ENCODE measurements at places on chromosomes 13 and 19.

DNA sequence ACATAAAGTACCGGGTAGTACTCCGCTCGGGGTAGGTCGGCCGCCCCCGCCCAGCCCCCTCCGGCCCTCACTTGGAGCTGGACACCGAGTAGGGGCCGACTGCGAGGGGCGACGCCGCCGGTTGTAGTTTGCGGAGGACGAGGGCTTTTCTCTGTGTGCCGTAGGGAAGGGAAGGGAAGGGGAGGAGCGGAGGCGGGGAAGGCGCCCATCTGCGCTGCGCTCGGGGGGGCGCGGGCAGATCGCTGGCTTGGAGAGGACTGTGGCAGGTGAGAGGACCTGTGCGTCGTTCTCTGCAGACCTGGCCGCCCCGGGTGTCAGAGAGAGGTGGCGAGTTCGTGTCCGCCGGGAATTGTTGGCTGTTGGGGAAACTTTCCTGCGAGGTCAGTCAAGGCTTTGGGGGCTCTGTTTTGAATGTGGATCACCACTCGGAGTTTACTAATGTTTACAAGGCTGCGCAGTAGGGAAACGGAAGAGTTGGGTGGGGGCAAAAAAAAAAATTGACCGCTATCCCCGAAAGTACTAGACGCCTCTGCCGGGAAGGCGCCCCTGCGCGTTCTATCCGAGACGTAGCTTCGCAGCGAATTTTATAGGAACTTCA, 1.4 kb downstream of the ING1 start:
- peak; percentile 30 for DNase-seq

GRCh38 chr19:17687857-17688784, at the start of gene UNC13A:
TSS of gene UNC13A (minus strand) at chr19:17688354. CDS start at chr19:17688199, 155 bp downstream.
- peak; percentile 46 for DNase-seq

DNA sequence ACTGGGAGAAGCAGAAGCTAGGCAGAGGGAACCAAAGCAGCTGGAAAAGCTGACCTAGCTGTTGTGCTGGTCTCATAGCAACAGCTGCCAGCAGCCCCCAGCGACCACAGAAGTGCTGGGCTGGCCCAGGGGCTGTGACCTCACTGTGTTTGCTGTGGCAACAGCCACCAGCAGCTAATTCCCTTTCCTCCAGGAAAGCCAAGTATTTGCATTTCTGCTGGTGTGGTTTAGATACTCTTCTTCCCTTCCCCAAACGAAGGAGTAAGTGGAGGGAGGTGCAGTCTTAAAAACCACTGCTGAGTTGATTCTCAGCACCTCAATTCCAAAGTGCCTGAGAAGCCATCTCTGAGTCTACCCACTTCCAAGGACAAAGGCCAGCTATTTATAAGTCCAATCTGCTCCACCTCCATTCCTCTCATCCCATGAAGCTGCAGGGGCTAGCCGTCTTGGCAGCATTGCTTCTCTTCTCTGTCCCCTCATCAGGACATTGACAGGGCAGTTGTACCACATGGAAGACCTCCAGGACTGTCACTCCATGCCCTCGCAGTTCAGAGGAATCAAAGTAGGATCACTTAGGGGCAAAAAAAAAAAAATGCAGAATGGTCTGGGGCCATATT, 11.5 kb upstream of the CCDC97 start:
- DNase-seq: peak; percentile 47

DNA sequence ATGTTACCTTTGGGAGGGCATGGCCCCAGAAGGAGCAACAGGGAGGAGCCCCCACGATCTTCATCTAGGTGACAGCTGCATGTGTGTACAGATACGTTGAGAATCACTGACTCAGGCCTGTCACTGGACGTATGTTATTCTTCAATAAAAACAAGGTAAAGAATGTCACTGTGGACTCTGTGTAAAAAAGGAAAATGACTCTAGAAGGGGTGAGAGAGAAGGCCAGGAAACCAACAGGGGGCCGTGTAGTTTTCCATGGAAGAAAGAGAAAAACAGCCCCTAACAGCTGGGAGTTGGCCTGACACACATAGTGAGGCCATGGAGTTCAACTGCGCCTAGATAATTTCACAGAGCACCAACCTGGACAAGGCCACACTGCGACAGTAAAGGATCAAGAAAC, 1.9 kb upstream of the LYPD3 start:
- no peak for DNase-seq

DNA sequence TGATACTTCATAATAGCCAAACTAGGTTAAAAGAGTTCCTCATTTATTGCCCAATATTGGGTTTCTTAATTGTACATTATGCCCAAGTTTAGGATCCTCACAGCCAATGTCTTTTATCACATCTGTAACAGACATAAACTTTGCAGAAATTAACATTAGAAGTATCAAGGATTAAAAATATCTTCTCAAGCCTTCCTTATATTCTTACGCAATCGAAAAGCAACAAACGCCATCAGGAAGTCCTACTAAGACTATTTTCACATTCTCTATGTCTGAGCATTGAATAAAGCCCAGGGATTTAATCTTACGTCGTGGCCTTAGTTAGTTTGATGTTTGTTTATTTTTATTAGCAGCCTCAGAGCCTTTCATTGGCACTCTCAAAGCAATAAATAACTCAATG, 1660.4 kb upstream of the MIR17HG start:
- no peak for DNase-seq

GRCh38 chr13:95128045-95128643, 173.1 kb downstream of the ABCC4 start:
- DNase-seq: no peak

GRCh38 chr19:36019061-36019670, 5.2 kb upstream of the ALKBH6 start:
- no peak for DNase-seq

- DNase-seq: no peak
Observed at GRCh38 chr19:28956421-28956820, 256.5 kb downstream of the UQCRFS1 start.

- DNase-seq: peak; percentile 59
Observed at GRCh38 chr19:46016426-46017094, 6.3 kb downstream of the PGLYRP1 start.

DNA sequence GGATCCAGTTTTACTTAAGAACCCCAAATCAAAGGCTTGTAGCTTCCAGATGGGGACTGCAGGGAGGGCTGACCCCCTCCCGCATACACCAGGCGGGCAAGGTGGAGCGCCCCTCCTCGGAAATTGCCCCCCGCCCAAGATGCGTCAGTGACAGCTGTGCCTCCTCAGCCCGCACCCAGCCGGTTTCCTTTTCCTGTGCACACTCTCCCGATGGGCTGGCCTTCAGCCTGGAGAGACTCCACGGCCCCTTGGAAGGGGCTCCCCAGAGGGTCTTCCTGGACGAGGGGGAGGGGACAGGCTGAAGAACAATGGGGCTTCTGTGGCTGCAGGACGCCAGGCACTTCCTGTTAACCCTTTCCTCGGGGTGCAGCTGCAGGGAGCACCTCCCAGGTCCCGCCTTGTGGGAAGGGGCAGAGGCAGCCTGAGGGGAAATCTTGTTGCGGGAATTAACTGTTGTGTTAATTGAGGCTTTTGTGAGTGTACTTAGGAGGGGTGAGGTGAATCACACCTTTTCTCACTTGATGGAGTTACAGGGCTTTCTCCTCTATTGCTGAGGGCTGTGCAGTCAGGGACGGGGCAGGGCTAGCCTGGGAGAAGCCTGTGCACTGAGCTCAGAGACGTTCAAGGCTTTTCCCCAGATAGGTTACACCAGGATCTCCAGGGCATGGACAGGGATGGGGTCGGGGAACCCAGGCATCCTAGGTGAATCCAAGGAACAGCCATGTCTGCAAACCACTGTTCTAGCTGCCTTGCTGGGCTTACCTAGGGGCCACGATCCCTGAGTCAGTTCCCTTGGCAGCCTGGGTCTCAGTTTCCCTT, 14.3 kb downstream of the IER2 start:
- DNase-seq: peak; percentile 3

DNA sequence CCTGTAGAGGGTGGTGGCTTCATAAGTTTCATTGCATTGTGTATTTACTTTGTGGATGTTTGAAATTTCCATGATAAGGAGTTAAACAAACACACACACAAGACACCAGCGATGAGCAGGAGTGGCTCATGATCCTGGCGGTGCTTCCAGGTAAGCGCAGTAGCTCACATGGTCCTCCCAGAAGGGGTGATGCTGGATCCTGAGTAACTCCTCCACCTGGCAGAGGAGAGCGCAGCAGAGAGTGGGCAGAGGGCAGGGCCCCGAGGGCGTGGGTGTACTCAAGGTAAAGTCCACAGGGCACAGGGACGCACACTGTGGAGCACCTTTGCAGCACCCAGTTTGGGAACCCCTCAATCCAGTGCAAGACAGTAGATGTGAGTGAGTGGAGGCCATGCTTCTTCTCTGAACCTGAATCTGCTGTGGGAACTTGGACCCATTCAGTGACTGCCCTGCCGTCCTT, 54.0 kb downstream of the RFX2 start:
- DNase-seq: no peak

- no peak for DNase-seq
Observed at GRCh38 chr19:1758231-1758577, 4.9 kb downstream of the ONECUT3 start.

DNA sequence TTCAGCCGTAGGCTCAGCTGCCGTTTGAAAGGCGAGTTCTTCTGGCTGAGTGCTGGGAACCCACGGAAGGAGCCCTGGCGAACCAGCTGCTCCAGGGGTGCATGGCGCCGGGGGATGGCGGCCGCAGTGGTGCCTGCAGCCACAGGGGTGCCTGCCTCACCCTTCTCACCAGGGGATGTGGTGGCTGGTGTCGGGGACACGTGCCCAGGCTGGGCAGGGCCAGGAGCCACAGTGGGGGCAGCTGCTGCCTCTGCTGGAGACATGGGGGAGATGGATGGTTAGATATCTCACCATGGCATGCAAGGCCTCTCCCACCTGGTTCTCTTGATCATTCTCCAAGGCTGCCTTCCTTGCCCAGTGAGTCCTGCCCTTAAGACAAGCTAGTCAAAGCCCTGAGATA, 17.1 kb downstream of the NUMBL start:
- peak; percentile 42 for DNase-seq

DNA sequence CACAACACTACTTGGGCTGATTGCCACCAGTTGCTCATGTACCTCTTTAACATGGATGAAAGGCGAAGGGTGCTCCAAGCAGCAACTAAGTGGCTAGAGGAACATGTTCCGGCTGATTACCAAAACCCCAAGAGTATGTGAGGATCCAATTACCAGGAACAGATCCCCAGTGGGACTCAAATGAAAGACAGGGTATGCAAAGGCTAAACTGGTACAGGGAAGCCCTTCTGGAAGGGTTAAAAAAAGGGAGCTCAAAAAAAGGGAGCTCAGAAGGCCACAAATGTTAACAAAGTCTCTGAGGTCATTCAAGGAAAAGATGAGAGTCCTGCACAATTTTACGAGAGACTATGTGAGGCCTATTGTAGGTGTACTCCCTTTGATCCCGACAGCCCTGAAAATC, 604.7 kb downstream of the UQCRFS1 start:
- DNase-seq: no peak

DNA sequence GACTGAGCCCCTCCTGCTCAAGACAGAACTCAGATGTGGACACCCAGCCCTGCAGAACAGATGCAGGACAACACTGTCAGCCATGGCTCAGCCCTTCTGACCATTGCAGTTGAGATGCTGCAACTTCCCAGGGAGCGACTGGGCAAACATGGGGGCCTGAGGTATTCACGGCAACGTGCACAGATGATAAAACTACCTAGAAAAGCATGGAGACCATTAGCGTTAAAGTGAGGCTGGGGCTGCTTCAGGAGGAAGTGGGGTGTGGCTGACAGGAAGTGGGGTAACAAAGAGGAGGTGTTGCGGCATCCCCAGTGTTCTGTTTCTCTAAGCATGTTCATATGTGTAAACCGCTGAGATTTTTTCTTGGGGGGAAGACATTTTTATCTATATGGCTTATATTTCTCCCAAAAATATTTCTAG, 1.3 kb upstream of the SIGLEC9 start:
- DNase-seq: peak; percentile 67

DNA sequence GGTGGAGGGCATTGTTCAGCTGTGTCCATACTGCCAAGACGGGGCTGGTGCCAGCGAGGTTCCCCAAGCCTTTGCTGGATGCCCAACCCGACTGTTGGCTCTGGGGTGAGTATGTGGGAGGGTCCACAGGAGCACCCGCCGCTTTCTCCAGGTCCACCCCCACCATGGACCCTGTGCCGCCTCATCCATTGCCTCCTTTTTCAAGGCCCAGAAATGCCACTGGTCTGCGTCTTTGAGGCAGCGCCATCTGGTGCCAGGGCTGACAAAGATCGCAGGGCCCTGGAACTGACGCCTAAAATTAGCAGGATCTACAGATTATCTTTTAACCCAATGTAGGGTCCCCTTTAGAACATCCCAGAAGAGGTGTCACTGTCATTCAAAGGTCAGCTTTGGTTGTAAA, 34.6 kb downstream of the NFIX start:
- no peak for DNase-seq
